ENCODE measurements at places on chromosomes 2 and 18.

DNA sequence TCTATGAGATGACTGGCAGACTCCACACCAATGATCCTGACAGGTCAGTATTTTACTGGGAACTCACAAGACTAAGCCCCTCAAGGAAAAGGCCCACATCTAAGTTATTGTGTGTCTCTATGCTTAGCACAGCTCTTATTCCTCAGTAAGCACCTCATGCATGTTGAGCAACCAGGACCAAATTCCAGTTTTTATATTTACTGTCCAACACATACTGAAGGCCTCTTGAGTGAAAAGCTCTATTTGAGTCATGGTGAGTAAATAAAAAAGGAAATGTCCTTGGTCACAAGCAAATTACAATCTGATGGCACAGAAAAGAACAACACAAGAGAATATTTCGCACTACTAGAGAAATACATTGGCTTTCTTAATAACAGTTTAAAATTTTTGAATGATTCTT lies 87.9 kb upstream of the ETAA1 start:
- DNase-seq: no peak

GRCh38 chr18:2201036-2201600 lies 370.2 kb downstream of the METTL4 start:
- no peak for DNase-seq

DNA sequence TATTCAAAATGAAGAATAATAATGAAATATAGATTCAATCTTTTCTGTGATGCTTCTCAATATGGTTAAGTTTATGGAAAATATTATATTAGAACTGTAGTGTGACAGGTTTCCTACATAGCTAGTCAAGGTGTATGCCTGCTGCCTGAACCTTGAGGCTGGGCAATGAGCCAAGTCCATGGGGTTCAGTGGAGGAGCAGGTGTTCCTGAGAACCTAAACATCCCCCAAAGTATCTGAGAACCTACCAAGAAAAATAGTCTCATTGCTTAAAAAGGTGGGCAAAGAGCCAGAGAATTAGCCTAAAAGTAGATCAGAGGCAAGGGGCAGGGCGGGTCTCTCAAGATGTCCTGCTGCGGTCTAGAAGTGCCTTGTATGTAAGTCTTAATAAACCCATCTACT lies 185.9 kb upstream of the SPHKAP start:
- DNase-seq: no peak

- no peak for DNase-seq
Measured at GRCh38 chr2:162968306-162968705, 129.7 kb upstream of the KCNH7 start.
